ENCODE measurements at places on chromosomes 7 and 10.

- no peak for DNase-seq
These were observed 14.2 kb downstream of the DUSP5 start for GRCh38 chr10:110511734-110512449.

DNA sequence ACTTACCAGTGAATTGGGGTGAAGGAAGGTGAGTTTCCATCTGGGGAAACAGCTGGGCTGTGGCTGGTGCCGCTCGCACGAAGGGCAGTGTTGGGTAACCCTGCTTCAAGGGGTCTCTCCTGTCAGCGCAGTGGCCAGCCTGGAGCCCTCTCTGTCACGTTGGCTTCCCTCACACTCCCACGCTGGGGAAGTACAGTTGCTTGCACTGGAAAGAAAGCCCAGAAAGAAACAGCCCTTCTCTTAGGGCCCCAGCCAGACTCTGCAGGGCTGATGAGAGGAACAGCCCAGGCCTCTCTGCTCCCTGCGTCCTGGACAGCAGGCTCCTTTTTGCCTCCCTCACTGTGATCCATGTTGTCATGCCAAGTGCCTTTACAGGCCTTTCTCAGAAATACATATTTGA, 40.3 kb upstream of the TRIM8 start:
- DNase-seq, result no peak

DNA sequence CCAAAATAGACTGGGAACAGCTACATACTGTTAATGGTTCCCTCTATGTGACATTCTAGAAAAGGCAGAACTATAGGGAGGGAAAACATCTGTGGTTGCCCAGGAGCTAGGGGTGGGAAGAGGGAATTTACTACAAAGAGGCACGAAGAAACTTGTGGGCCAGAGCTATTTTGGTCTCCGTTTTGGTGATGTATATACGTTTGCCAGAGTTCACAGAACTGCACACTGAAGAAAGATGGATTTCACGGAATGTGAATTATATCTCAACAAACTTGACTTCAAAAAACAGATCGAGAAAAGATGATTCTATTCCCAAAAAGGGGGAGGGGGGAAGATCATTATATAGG, 386 bp upstream of the AS3MT start:
- no peak for DNase-seq

DNA sequence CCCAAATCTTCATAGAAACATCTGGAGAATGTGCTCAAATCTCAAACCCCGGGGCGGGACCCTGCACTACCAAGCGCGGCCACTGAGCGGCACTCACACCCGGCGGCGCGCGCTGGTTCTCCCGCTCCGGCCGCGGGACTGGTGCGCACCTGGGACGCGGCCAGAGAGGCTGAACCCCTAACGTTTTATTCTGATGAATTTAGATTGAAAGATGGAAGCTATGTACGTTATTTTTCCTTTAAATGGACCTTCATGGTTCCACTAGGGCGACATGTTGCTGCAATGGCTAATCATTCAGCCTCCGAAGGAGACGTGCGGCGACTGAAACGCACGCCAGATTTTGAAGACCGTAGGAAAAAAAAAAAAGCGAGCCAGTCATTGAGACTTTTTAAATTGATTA, 107.0 kb upstream of the INSIG1 start:
- no peak for DNase-seq

- DNase-seq, result no peak
These were observed 18.3 kb downstream of the STK32C start for GRCh38 chr10:132289439-132289838.

DNA sequence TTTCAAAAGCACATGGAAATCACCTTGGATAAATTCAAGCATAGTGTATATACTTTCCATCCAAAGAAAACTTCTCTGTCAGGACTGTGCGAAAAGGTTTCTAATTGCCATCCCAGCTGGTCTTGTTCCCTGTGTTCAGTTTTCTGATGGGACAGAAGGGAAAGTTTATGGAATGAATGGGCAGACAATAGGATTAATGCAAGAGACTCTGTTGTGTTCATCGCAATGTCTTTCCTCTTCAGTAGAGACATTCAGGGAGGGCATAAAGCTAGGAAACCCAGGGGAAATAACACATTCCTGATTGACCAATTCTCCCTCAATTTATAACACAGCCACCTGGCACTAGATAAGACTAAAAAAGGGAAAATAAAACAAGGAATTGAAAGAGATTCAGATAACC, 78.9 kb downstream of the CACNA2D1 start:
- no peak for DNase-seq

DNA sequence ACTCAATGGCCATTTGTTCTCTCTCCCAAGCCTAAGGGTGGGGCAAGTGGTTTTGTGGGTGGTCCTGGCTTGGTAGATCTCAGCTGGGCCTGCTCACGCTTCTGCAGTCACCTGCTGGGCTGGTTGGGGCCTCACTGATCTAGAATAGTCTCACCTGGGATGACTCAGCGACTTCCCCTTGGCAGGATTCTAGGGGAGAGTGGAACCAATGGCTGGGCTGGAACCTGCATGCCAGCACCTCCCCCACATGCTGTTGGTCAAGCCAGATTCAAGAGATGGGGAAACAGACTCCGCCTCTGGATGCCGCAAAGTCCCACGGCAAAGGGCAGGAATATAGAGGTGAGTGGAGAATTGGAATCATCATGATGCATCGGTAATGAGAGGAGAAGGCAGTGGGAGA, 292.9 kb upstream of the NPVF start:
- no peak for DNase-seq

DNA sequence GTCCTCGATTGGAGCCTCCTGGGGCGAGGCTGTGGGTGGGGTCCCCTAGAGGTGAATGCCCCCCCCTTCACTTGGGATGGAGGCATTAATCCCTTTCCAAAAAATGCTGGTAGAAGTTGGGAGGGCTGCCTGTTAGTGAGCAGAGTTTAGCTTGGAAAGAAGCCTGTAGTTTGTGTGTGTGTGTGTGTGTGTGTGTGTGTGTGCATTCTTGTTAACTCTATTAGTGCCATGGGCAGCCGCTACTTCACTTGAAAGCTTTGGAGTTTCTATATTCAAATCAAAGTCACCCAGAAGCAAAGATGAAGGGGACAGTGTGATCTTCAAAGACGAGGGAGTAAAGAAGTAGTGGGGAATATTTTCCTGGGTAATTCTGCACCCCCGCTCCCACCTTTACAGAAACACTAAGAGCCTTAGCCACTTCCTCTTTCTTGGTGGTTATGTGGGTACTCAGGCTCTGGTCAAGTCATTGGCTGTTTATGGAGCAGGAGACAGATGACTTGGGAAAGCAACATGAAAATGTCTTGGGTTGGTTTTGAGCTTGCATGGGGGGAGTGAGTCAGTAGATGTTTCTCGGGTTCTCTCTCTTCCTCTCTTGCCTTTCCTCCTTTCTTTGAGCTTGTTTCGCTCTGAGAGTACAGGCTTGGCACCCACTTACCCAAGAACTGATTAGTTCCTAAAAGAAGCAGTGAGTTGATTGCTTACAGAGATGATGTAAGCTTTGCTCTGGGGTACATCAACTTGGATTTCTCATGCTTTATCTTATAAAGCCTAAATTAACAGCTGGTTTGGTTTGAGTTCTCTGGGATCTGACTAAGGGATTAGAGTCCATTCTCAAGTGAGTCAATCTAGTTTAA, 35.9 kb downstream of the TCF7L2 start:
- no peak for DNase-seq

- DNase-seq, result no peak
These were observed 12.7 kb downstream of the LRRC18 start for GRCh38 chr10:48926764-48927540.

DNA sequence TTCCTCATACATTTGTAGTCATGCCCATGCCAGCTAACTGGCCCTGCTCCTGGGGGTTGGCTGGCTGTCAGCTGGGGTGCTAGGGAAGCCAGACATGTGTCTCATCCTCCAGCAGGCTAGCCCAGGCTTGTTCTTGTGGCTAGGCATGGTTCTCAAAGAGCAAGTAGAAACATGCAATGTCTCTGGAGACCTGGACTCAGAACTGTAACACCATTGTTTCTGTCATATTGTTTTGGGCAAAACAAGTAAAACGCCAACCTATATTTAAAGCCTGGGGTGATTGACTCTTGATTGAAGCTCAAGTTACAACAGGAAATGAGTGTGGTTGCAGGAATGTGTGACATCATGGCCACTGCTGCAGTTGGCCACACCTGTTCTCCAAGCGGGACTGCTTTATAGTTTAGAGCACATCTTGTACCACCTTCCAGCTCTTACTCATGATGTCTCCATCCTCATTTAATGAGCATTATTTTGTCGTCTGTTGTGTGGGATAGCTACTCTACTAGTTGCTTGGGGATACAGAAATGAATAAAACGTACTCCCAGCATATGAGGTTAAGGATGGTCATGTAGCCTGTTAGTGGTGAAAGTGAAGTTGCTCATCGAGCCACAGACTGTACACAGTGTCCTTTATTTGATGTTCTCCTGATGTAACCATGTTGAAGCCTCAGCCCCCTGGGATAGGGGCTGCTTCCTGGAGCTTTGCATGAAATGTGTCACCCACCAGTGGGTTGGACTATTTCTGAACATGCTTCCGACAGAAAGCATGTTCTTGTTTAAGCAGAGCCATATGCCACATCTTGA, 168.4 kb downstream of the SORCS3 start:
- no peak for DNase-seq

- DNase-seq, result no peak
These were observed 106.4 kb downstream of the CH25H start for GRCh38 chr10:89100680-89101079.

GRCh38 chr7:2861509-2861908, 17.4 kb upstream of the GNA12 start:
- DNase-seq, result no peak

DNA sequence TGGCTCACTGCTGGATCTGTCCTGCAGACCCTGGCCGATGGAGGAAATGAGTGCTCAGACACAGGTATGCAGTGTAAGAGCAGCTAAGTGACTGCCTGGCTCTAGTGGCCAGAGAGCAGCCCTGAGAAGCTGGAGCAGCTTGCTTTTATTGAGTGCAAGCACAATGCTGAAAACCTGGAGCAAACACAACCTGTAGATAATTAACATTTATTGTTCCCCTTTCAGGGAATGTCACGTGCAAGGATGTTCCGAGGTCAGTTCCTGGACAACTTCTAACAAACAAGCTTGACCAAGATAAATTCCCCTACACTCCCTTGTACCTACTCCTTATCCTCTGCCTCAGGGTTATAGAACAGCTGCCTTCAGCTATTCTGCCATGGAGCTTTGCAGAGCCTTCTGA, 31.3 kb downstream of the DDC start:
- no peak for DNase-seq

GRCh38 chr7:3984456-3984855, 683.4 kb downstream of the SDK1 start:
- no peak for DNase-seq

GRCh38 chr7:48305661-48306060, 134.4 kb downstream of the ABCA13 start:
- no peak for DNase-seq

GRCh38 chr7:98119256-98119918, 12.7 kb downstream of the LMTK2 start:
- no peak for DNase-seq

DNA sequence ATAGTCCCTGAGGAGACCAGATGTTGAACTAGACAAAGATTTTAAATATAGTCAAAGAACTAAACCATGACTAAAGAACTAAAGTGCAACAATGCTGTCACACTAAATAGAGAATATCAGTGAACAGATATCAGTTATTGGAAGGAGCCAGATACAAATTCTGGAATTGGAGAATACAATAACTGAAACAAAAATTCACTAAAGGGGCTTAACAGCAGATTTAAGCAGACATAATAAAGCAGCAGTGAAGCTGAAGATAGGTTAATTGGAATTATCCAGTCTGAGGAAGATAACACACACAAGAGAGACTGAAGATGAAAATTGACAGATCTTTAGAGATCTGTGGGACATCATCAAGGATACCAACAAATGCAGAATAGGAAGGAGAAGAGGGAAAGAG, 10.4 kb downstream of the KPNA7 start:
- no peak for DNase-seq

- no peak for DNase-seq
These were observed 4.7 kb downstream of the RARRES2 start for GRCh38 chr7:150336746-150337145.

GRCh38 chr7:120360918-120361317, 87.9 kb downstream of the KCND2 start:
- no peak for DNase-seq
